ENCODE measurements at places on chromosomes 7 and 10.

DNA sequence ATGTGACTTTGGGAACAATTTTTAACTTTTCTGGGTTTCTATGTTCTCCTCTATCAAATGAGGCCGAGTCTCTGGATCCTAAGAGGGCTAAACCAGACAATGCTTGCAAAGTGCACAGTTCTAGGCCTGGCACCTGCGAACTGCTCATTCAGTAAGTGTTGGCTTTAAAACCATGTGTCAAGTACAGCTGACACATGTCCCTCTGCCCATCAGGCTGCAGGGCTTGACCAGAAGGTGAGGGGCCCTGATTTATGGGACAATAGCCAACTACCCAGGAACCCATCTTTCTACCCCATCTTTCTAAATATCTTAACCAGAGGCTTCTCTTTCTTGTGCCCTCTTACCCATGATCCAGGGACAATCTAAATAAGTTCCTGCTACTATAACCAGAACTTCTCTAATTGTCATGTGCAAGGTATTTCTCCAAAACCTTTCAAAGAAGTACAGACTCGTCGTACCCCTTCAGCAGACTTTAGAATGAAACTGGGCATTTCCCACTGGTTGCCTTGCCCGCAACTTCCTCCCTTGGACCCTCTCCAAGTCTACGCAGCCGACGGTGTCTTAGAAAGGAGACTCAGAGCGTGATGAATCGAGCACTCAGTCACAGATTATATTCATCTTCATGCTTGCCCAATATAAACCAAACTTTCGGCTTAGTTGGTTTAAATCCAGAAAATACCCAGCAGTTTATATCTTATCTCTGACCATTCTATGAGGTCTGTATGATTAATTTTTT is 69.8 kb upstream of the STEAP1B start:
- peak; percentile 27 for DNase-seq

- DNase-seq, result no peak
These were observed 128.2 kb upstream of the IMMP2L start for GRCh38 chr7:111690364-111691111.

DNA sequence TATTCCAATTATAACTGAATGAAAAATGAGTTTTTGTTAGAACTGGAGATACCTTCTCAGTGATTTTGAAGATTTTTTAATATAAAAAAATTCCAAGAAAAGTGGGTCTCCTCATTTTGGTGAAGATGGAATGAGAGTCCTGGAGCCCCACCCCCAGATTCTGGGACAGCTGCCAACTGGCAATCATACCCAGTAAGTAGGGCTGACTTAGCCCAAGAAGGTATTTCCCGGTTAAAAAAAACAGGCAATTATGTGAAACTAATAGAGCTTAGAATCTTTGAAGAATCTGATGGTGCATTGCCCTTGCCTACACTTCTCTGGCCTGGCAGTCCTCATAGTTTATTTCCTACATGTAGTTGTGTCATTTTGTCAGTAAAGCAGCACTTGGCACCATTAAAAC is 52.8 kb upstream of the VWDE start:
- no peak for DNase-seq

- DNase-seq, result no peak
These were observed 16.2 kb downstream of the BEND7 start for GRCh38 chr10:13512564-13512963.

DNA sequence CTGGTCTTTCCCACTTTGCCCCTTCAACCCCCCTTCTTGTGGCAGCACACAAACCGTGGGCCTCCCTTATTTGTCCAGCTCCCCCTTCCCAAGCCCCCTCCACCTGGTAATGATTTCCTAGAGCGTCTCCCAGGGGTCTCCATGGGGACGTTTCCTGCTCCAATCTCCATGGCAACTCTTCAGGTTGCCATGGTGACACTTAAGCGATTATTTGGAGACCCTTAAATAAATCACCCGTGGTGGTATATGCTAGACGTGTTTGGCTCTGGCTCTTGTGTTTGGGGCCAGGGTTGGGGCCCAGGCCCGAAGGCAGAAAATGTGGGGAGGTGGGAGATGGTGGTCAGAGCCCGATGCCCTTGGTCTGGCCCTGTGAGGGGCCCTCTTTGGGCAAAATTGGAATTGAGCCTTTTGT is 41.1 kb upstream of the DLG5 start:
- DNase-seq, result no peak

- DNase-seq, result no peak
These were observed 33.6 kb downstream of the THNSL1 start for GRCh38 chr10:25049966-25050365.

- DNase-seq, result no peak
These were observed 20.5 kb downstream of the GLCCI1 start for GRCh38 chr7:7989133-7989532.

- DNase-seq, result no peak
These were observed 43.8 kb upstream of the CSTF2T start for GRCh38 chr10:51743146-51743545.

DNA sequence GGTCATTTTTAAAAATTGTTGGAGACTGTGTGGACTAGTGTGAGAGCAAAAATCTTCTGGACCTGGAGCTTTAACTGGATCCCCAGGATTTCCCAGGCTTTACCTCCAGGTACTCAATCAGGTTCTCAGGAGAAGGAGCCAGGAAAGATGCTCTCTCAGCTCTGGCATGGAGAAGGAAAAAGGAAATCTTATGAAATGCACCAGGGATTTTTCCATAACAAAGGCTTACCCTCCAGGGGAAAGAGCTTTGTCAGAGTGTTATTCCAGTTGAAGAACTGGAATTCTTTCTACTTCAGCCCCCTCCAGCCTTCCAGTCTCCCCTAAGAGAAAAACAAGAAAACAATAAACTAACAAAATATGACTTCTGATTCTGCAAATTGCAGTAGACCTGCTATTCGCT is 436.7 kb upstream of the ANKRD30A start:
- DNase-seq, result no peak

DNA sequence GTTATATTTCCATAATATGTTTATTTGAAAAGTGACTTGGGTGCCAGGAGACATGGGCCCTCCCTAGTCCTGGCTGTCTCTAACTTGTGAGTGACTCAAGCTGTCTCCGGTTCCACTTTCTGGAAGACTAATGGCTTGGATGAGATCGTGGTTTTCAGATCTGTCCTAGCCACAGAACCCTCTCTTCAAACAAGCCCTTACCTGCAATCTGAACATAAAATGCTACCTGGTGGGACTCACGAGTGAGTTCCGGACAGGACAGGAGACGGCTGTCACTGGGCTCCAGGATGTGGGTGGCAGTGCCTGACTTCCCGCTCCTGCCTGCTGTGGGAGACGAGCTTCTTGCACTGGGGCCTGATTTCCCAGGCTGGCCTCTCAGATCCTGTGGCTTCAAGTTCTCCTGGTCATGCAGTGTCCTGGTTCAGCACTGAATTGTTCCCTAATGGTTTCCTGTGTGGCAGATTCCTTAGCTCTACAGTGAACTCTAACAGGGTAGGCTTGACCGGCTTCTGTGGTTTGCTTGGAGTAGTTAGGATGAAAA is 26.0 kb upstream of the PFKFB3 start:
- DNase-seq, result no peak

DNA sequence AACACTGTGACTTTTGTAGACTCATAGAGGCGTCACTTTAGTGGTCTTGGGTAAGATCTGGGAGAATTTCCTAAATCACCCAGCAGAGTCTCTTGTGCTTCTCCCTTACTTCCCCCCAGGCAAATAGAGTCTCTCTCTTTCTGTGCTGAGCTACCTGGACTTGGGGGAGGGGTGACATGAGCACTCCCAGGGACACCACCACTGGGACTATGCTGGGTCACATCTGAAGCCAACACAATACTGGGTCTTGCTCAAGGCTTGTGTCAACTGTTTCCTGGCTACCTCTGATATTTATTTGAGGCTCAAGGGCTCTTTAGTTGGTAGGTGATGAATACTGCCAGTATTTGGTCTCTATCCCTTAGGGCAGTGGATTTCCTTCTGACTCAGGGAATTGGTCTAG is 214.6 kb upstream of the TPK1 start:
- DNase-seq, result no peak

DNA sequence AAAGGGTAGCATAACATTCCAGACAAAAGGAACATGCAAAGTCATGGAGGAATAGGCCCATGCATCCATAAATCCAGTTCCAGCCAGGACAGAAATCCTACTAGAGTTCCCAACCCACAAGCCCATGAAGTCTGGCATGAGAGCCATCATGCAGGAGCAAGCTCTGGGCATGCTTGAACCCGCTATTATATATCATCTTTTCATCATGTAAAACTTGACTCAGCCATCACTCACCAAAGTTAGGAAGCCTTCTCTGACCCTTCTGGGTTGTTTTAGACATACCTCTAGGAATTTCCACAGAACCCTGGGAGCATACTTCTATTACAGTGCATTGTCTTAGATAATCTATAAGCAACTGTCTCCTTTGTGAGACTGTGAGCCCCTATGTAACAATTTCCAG is 293.0 kb upstream of the NPSR1 start:
- DNase-seq, result no peak

- no peak for DNase-seq
These were observed 44.8 kb upstream of the HPSE2 start for GRCh38 chr10:99280472-99280871.

DNA sequence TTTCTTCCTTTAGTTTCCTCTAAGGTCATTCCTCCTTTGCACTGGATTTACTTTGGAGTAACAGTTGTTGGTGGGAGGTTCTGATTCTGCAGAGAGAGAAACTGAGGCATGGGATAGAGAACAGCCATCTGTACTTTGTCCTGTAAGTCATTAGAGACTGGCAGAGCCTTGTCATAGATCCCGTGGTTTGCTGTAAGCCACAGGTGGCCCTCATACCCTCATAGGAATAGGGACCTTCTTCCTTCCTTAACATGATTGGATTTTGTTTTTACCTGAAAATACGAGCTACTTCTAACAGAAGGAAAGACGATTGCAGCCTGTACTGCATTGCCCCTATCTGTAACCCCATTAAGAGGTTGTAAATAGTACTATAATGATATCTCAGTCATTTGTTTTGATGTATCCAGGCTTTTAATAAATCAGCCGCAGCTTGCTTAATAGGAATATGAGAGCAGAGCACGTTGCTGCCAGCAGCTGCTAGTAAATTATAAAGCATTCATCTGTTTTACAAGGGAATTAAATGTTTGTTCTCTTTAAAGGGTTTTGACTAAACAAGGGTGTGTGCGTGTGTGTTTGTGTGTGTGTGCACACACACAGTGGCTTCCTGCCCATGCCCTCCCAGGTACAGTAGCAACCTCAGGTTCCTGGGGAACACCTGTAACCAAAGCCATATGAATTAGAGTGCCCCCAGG is 249.8 kb downstream of the AUTS2 start:
- no peak for DNase-seq

- DNase-seq, result no peak
These were observed 122.3 kb downstream of the JMJD1C start for GRCh38 chr10:63343476-63343875.

DNA sequence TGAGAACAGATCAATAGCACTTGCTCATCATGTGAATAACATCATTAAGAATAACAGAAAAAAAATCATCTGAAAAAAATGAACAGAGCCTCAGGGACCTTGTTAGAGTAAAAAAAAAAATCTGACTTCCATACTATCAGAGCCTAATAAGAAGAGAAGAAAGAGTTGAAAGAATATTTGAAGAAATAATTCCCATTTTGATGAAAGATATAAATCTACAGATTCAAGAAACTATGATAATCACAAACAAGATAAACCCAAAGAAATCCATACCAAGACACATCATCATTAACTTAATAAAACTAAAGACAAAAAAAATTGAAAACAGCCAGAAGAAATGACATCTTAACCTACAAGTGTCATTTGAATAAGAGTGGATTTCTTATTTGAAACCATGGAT is 134.4 kb downstream of the BMS1 start:
- no peak for DNase-seq

DNA sequence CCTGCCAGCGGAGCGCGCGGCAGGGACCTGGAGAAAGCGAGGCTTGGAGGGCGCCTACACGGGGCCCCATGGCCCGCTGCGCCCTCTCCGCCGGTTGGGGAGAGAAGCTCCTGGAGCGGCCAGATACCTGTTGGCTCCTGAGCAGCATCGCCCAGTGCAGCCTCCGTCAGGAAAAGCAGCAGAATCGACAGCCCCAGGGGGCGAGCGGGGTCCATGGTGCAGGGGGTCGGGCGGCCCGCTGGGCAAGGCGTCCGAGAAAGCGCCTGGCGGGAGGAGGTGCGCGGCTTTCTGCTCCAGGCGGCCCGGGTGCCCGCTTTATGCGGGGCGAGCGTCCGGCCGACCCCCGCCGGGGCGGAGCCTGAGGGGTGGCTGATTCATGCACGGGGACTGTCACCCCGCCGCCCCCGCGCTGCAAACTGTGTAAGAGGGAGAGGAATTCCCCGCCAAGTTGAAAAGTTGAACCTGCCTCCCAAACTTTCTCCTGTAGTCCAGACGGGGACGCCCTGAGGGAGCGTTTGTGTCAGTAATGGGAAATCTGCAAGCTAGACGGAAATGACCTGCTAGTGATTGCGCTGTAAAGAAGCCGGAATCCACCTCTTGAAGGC is at the start of gene TFPI2:
TSS of gene TFPI2 (minus strand) at position 290 of the 605 bp plus-strand sequence. CDS start at position 215, 75 bp downstream.
- peak; percentile 39 for DNase-seq

GRCh38 chr7:117470777-117471176 is 9.0 kb upstream of the CFTR start:
- DNase-seq, result no peak

DNA sequence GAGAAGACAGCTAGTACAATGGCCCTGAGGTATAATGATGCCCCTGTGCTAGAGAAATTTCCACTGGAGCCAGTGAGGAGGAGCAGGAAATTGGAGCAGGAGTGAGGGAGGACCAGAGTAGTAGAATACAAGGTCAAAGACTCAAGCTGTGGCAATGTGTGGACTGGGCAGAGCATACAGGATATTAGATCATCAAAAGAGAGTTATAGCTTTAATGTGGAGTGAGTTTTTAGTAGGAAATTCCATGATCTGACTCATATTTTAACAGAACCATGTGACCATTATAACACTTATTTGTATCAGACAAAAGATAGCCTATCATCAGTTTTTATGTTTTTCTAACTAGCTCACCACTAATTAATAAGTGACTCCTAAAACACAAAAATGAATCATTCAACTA is 154.1 kb downstream of the DGKB start:
- no peak for DNase-seq

DNA sequence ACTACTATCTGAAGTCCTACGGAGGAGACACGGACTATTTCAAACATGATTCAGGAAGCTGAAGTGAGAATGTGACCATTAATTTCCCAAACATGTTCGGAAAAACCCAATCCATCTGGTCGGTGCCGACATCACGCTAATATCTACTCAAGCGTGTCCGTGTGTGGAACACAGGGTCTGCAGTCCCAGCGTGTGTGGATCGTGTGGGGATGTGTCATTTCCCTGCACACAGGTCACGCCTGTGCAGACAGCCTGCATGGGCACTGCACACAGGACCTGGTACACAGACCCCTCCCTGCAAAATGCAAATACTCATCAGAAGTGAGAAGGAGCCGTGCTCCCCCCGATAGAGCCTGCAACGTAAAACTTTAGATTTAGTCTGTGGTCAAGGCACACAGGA is 57.8 kb downstream of the CARD11 start:
- DNase-seq, result no peak
